ENCODE measurements at places on chromosomes 3 and 15. TPM values are rescaled to one million over a fixed set of nuclear protein-coding genes. Genes with fewer than 3 reads are reported as not detected.

DNAJC17 gene
- 44.6 TPM for polyA plus RNA-seq

ZIC4 gene
- polyA plus RNA-seq, result 6.3 TPM

CKMT1B gene
- polyA plus RNA-seq, result not detected

PLA2G4D gene
- not detected for polyA plus RNA-seq

UBE2Q2 gene
- 41.8 TPM for polyA plus RNA-seq

UBE2E1 gene
- 10.1 TPM for polyA plus RNA-seq

SNTN gene
- polyA plus RNA-seq, result not detected

MKRN2OS gene
- polyA plus RNA-seq, result not detected

SLC2A2 gene
- polyA plus RNA-seq, result not detected

KLHL40 gene
- polyA plus RNA-seq, result not detected

TOP2B gene
- polyA plus RNA-seq, result 36.7 TPM

FBXO40 gene
- polyA plus RNA-seq, result not detected

COX5A gene
- 321 TPM for polyA plus RNA-seq

DNA sequence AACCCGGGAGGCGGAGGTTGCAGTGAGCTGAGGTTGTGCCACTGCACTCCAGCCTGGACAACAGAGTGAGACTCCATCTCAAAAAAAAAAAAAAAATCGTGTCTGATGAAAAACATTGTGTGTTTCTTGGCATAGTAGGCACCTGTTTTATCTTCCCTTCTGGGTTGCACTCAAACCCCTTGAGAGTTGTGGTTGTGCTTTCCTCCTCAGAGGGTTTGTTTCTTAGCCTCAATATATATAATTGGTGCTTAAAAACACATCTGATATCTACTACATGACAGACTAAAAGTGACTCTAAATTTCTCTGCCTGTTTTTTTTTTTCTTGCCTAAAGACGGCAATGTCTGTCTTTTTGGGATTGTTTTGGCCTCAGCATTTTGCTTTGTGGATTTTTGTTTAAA lies 7.6 kb downstream of the NR1D2 start:
- H3K27ac ChIP-seq, result no peak overlapping the region
- H3K4me3 ChIP-seq, result no peak overlapping the region
- DNase-seq, result no peak
- no peaks in the 10 kb centered on the region for H3K27me3 ChIP-seq

GRCh38 chr3:152496716-152497115 lies 228.0 kb downstream of the MBNL1 start:
- peaks cover 12% of the 10 kb centered on the region for H3K4me1 ChIP-seq
- no peaks in the 10 kb centered on the region for H3K27me3 ChIP-seq
- no peaks in the 10 kb centered on the region for H3K36me3 ChIP-seq
- H3K27ac ChIP-seq, result no peak overlapping the region

GRCh38 chr15:95761501-95762165 lies 568.9 kb upstream of the NR2F2 start:
- no peaks in the 10 kb centered on the region for H3K27me3 ChIP-seq
- H3K27ac ChIP-seq, result no peak overlapping the region
- no peaks in the 10 kb centered on the region for H3K4me1 ChIP-seq
- DNase-seq, result no peak

GRCh38 chr3:114456742-114457141 lies 162.9 kb downstream of the TIGIT start:
- no peak for DNase-seq
- H3K27me3 ChIP-seq, result no peaks in the 10 kb centered on the region
- H3K27ac ChIP-seq, result no peak overlapping the region
- H3K4me3 ChIP-seq, result no peak overlapping the region
- no peaks in the 10 kb centered on the region for H3K36me3 ChIP-seq

DNA sequence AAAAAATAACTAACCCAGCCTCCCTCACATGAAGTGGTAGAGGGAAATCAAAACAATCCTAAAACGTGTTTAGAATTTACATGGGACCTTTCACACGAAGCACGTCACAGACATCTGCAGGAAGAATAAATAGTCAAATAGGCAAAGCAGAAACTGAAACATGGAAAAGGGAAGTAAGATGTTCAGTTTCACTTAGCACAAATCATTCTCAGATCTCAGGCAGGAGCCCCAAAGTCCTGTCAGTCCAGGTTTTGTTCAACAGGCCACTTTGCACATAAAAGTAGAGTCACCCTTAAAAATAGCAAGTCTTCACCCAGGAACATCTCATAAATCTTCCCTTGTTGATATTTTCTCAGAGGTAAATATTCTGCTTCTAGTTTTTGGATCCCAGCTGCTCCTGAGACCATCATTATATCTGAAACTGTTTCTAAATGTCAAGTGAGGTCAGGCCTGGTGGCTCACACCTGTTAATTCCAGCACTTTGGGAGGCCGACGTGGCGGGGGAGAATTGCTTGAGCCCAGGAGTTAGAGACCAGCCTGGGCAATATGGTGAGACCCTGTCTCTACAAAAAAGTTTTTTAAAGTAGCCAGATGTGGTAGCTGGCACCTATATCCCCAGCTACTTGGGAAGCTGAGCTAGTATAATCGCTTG lies 1.9 kb downstream of the RUBCN start:
- no peak overlapping the region for H3K4me3 ChIP-seq
- no peak overlapping the region for H3K27ac ChIP-seq
- peaks cover 18% of the 10 kb centered on the region for H3K4me1 ChIP-seq
- H3K36me3 ChIP-seq, result no peaks in the 10 kb centered on the region
- no peak for DNase-seq

- DNase-seq, result no peak
- H3K36me3 ChIP-seq, result no peaks in the 10 kb centered on the region
- no peak overlapping the region for H3K4me3 ChIP-seq
- no peak overlapping the region for H3K27ac ChIP-seq
These were observed 1002.8 kb downstream of the NAALADL2 start for GRCh38 chr3:175861916-175862315.

GRCh38 chr3:155741101-155741500 lies 3.8 kb downstream of the PLCH1 start:
- H3K4me1 ChIP-seq, result 0 out of 2 replicates have a peak, but pooled peaks cover 3% of the 10 kb centered on the region
- H3K36me3 ChIP-seq, result no peaks in the 10 kb centered on the region
- DNase-seq, result no peak
- H3K4me3 ChIP-seq, result no peak overlapping the region

- no peak overlapping the region for H3K27ac ChIP-seq
- H3K4me1 ChIP-seq, result peaks cover 15% of the 10 kb centered on the region
- DNase-seq, result no peak
- no peaks in the 10 kb centered on the region for H3K27me3 ChIP-seq
- H3K4me3 ChIP-seq, result no peak overlapping the region
- H3K36me3 ChIP-seq, result no peaks in the 10 kb centered on the region
These were observed 48.7 kb downstream of the BSN start for GRCh38 chr3:49602877-49603411.

DNA sequence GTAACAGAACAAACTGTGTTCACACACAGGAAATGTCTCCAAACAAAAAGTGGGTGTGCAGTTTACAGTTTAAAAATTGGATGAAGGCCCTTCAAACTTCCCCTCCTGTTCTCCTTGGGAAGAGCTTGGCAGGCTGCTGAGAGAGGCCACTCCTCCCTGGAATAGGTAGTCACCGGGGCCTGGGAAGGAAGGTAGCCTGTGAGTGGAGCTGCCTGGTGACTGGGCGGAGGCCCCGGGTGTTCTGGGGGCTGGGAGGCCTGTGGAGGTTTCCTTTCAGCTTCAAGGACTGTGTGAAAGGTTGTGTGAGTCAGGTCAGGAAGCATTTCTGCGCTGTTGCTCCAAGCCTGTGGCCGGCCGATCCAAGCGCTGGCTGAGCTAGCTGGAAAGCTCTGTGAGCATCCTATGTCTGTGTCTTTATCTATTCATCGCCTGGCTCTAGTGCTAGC lies 14.1 kb downstream of the SLCO3A1 start:
- no peaks in the 10 kb centered on the region for H3K36me3 ChIP-seq
- H3K4me1 ChIP-seq, result peaks cover 30% of the 10 kb centered on the region
- DNase-seq, result peak; percentile 97
- peak overlapping the region; percentile 92 for H3K27ac ChIP-seq

- H3K27me3 ChIP-seq, result no peaks in the 10 kb centered on the region
- H3K27ac ChIP-seq, result no peak overlapping the region
- no peak overlapping the region for H3K4me3 ChIP-seq
- no peak for DNase-seq
- H3K36me3 ChIP-seq, result no peaks in the 10 kb centered on the region
These were observed 21.5 kb downstream of the SPRED1 start for GRCh38 chr15:38274135-38274534.

- no peaks in the 10 kb centered on the region for H3K27me3 ChIP-seq
- H3K27ac ChIP-seq, result no peak overlapping the region
- H3K4me3 ChIP-seq, result no peak overlapping the region
- DNase-seq, result peak; percentile 79
These were observed 165.0 kb downstream of the ABHD5 start for GRCh38 chr3:43855674-43856299.

GRCh38 chr15:39407116-39407515 lies 173.8 kb upstream of the THBS1 start:
- H3K4me1 ChIP-seq, result peaks cover 70% of the 10 kb centered on the region
- peak overlapping the region; percentile 88 for H3K27ac ChIP-seq
- no peak overlapping the region for H3K4me3 ChIP-seq
- H3K36me3 ChIP-seq, result 0 out of 2 replicates have a peak, but pooled peaks cover 3% of the 10 kb centered on the region
- no peaks in the 10 kb centered on the region for H3K27me3 ChIP-seq

DNA sequence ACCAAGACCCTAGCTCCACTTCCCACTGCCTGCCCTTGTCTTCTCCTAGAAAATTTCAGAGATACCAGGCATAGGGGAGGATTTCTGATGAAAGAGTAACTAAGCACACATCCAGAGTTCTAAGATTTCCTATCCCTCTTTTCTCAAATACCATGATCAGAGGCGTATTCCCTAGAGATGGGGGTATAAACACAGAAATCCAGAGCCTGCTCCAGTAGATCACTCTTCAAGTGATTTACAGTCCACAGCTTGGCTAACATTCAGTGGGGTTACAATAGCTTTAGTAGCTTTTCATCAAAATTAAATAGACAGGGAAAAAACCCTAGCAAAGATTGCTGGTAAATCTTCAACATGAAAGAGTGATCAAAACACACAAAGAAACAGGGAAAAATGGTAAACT lies 800.7 kb upstream of the GRM7 start:
- H3K4me3 ChIP-seq, result no peak overlapping the region
- H3K27ac ChIP-seq, result no peak overlapping the region
- no peaks in the 10 kb centered on the region for H3K36me3 ChIP-seq
- no peaks in the 10 kb centered on the region for H3K27me3 ChIP-seq
- H3K4me1 ChIP-seq, result no peaks in the 10 kb centered on the region

DNA sequence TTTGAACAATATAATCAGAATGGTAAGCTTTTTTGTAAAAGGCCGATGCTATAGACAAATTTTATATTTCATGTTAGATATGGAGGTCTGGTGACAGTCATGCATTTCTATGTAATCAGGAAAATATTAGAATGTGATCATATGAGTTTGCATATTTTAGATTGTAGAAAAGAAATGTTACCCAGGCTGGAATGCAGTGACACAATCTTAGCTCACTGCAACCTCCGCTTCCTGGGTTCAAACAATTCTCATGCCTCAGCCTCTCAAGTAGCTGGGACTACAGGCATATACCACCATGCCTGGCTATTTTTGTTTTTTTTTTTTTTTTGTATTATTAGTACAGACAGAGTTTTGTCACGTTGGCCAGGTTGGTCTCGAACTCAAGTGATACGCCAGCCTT lies 152.0 kb downstream of the LMLN start:
- H3K27me3 ChIP-seq, result peaks cover 53% of the 10 kb centered on the region
- H3K36me3 ChIP-seq, result no peaks in the 10 kb centered on the region
- no peak overlapping the region for H3K4me3 ChIP-seq
- no peak for DNase-seq
- H3K4me1 ChIP-seq, result no peaks in the 10 kb centered on the region
- H3K27ac ChIP-seq, result no peak overlapping the region
